Heart left ventricle (tissue), 16 donors: ENCODE measurements at places on chromosomes 11 and 22. TPM values are rescaled to one million over a fixed set of nuclear protein-coding genes. Genes with fewer than 3 reads are reported as not detected.

DNA sequence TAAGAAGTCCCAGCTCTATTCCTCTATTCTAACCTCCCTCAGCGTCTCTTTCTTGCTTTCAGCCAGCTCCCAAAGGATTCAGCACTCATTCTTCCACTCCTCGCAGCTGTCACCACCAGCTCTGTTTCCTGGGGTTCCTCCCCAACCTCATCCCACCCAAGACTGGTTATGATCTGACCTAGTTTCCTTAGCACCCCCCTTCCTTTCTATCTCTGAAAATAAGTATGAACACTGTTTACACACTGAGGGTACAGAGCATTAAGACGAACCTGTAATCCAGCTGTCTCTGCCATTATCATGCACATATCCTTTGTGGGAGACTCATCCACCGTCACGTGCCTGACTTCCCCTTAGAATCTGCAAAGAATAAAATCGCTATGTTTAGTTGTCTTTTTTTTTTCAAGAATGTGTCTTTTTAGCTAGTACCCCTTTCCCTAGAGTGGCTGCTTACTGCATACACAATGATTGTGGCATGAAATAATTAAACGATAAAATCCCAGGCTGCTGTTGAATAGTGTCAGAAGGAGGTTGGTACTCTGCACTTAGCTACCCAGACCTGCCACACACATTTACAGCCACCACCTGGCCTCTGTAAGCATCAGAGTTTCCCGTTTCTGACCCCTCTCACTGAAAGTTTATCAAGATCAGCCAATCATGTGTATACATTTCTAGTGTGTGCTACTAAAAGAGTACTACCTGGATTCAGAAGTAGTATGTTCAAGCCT is 26.9 kb upstream of the CSTF3 start:
- no peak for DNase-seq

DNA sequence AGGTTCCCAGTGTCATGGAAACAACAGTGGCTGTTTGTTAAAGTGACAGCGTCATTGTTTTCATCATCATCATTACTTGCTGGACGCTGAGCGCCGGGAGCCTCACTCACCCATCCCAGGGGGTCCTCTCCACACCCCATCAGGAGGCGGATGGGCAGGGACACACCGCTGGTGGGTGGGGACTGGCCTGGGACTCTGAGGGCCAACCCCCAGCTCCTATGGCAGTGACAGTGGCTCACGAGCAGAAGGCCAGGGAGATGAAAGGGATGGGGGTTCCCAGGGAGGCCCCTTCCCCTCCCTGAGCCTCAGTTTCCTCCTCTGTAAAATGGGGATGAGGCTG is 76.6 kb upstream of the PRR5 start:
- DNase-seq = no peak

DNA sequence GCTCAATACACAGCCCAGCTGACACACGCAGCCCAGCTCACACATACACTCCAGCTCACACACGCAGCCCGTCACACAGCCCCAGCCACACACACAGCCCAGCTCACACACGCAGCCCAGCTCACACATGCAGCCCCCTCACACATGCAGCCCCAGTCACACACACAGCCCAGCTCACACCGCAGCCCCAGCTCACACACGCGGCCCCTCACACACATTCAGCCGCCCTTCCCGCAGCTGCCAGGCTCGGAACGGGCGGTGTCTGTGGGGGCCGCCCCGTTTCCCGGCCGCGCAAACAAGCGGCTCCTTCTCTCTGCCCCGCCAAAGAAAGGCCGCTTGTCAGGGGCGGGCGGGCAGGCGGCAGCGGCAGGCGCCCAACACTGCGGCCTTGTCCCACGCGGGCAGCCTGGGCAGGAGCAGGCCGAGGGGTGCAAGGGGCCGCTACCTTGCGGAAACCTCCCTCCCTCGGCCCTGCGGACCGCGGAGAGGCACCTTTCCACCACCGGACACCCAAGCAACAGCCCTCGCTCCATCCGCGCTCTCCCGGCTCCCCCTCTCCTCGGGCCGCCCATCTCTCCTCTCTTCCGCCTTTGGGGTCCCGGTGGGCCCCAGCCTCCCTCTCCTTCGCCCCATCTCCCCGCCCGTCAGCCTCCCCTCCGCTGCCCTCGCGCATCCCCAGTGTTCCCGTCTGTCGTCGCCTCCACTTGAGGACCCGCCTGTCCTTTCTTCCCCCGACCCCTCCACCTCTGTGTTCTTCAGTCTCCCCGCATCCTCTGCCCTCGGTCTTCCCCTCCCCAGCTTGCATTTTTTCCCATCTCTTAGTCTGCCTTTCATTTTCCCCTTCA is 2.2 kb downstream of the PHLDB1 start:
- DNase-seq = no peak

DNA sequence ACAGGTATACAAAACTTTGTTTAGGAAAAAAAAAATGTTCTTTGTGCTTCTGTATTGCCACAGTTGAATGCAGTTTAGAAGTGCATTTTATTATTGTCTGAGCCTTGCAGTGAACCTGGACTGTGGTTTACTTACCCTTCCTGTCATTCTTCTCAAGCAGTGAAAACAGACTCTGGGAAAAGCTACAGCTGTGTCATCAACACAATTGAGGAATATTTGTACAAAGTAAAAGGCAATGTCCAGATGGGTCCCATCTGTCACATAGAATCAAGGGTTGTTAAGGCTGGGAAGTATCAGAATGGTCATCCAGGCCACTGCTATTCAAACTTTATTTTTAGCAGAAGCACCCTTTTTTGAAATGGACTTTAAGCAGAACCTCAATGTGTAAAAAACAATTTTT is 73.3 kb downstream of the TRIM44 start:
- DNase-seq = no peak

The PGA3 gene
- 2.7 TPM for polyA plus RNA-seq

- DNase-seq = no peak
These were observed 73.2 kb upstream of the OPCML start for GRCh38 chr11:133605482-133605881.

DNA sequence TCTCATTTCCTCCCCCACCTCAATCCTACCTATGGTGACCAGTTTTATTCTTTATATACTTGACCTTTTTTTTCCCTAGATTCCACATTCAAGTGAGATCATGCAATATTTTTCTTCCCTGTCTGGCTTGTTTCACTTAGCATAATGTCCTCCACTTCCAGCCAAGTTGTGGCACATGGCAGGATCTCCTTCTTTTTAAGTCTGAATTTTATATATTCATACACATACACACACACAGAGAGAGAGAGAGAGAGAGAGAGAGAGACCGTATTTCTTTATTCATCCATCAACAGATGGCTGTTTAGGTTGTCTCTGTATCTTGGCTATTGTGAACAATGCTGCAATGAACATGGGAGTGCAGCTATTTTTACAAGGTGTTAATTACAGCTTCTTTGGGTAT is 1.4 kb downstream of the POU2AF2 start:
- DNase-seq = no peak

The IGSF22 gene
- 0.50 TPM for polyA plus RNA-seq

DNA sequence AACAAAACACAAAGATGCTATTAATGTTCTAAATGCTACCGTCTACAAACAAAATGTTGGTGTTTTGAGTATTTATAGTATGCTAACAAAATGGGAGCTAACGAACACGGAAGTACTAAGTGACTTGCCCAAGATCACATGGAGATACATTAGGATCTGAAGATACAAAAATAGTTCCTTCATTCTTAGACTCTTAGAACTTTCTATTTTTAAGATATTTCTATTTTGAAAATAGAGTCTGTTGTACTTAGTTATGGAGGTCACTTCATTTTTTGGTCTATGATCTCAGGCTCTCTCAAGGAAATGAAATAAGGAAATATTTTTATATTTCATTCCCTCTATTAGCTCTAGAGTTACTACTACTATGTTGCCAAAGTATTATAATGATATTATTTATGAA is 64.2 kb downstream of the APOL5 start:
- DNase-seq = no peak

DNA sequence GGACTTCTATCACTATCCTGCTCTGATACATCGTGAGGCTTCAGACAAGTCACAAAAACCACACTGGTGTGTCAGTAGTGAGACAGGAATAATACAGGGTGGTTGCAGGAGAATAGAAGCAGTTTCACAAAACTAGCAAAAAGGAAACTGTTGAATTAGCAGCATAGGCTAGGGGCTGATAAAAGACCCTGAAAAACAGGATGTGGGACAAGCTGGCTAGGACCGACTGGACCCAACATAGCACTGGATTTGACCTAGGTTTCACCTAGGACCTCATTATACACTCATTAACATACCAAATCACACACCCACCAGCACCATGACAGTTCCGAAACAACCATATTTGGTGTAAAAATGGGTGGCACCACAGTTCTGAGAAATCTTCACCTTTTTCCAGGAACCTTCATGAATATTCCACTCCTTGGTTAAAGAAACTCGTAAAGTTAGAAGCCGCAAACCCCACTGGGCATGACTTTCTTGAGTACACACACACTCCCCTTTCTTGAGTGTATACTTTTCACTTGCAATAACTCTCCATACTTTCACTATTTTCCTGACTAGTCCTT is 76.2 kb downstream of the SLC1A2 start:
- no peak for DNase-seq

The RIN1 gene
- polyA plus RNA-seq = 2.9 TPM

DNA sequence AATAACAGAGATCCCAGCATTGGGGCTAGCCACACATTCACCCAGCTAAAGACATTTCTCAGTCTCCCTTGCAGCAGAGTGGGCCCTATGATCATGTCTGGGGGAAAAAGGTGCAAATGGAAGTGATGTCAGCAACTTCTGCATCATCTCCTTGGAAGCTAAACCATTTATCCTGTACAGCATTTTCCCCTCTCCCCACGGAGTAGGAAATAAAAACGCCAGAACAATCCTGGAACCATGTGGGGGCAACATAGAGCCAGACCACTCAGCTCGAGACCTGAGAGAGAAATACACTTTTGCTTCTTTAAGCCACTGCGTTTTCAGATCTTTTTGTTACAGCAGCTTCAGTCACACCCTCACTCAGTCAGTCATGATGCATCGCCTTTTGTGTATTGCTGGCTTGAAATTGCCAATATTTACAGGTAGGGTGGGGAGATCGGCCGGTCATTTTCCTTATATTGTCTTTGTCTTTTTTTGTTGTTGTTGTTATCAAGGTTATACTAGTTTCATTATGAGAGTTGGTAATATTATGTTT is 9.1 kb upstream of the RAC2 start:
- no peak for DNase-seq

The CNTF gene
- polyA plus RNA-seq = 1.0 TPM

The DRD2 gene
- polyA plus RNA-seq = 0.12 TPM

- no peak for DNase-seq
These were observed 710 bp downstream of the MTCH2 start for GRCh38 chr11:47641600-47642098.
